Glomerular endothelial cell (primary cell): ENCODE measurements at places on chromosomes 6 and 20.

GRCh38 chr6:3725145-3726047 lies 26.1 kb downstream of the PXDC1 start:
- DNase-seq = no peak

GRCh38 chr6:117711369-117711768 lies 36.1 kb downstream of the NUS1 start:
- DNase-seq = no peak

- DNase-seq = no peak
Measured at GRCh38 chr6:7343546-7344475, 30.8 kb upstream of the SSR1 start.

DNA sequence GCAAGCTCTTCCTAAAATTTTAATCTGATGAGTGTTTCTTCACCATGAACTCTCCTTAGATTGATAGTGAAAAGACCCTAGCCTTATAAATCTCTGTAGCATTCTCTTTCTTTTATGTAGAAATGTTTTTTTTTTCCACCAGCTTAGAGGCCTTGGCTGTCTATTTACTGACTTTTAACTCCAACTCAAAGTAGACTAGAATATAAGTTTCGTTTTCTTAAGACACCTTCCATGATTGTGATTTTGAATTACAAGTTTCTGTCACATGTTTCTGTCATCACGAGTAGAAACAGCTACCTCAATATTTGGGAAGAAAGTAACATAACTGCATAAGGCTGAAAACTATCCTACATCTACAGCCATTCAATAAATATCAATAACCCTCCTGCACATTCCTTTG lies 17.8 kb downstream of the ADGRF4 start:
- DNase-seq = no peak

DNA sequence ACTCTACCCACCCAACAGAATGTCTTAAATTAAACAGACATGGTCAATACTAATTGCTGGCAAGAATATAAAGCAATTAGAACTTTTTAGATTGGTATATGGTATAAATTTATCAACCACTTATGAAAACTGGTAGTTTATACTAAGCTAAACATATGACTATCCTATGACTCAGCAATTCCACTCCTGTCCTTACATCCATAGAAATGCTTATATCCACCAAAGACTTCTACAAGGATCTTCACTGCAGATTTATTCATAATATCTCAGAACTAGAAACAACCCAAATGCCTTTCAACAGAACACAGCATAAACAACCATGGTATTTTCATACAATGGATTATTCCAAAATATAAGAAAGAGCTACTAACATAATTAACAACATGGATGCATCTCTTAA lies 4.6 kb downstream of the ZNF184 start:
- DNase-seq = no peak

- DNase-seq = no peak
Measured at GRCh38 chr6:111269401-111269970, 182.2 kb downstream of the SLC16A10 start.

DNA sequence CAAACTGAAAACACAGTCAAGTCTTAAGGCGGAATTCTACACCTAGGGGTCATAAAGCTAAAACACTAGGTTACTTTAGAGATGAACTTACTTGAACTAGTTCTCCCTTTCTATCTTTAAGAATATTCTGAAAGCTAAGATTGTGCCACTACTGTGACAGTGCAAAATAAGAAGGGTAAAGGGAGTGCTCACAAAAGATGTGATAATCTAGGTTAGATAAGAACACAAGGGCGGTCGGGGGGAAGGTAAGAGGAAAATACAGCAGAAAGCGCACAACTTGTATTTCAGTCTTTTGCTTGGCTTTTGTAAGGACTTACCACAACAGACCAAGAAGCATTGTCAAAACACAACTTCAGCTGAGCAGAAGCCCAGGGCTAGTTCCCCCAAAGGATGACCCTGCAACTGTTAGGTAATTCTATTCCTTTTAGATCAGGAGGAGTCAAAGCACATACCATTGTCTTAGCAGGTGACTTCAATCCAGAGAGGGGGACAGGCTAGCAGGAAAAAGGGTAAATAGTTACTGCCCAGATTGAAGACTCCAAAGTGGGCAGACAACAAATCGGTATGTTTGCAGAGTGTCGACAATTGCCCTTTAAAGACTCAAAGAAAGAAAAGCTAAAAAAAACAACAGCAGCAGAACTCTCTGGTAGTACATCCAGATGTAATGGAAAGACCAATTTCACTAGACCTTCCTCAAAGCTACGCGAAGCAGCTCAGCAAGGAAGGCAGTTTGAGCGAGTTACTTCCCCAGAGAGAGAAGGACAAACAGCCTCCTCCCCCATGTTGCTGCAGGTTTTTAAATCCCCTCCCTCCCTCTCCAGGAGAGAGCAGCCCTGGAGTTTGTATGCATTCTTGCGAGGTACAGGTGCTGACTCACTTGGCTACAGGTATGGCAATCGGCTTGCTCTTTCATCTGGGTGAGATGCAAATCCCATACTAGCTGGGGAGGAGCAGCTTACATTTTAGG lies 59.0 kb downstream of the RIPOR2 start:
- no peak for DNase-seq

DNA sequence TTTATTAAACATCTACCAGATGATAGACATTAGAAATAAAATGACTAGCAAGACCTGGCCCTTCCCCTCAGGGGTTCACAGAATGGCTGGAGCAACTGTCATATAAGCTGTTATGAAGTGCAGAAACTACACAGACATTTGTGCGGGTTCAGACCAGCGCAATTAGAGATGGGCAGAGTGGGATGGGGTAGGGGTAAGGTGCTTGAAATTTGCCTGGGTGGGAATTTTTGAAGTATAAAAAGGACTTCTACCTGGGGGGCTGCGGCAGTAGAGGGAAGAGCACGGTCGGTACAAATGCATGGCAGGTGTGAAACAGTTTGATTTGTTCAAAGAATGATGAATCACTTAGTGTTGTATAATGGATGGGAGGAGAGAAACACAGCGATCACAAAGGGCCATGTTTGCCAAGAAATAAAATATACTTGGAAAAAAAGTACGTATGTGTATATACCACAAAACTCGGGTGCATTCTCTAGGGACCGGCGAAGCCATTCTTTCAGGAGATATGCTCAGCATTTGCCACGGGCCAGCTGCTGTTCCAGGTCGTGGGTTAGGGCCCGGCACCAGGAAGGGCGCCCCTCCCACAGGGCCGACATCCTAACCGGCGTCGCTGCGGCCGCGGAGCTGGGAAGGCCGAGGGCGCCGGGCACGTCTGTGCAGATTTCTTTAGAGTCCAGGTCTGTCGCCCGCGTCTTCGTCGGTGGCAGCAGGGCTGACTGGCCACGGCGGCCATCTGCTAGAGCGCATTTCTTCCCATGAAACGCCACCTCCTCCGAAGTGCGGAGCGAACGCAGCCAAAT lies 809 bp upstream of the NOL7 start:
- no peak for DNase-seq

- DNase-seq = no peak
Measured at GRCh38 chr6:165231581-165232561, 77.5 kb downstream of the C6orf118 start.

DNA sequence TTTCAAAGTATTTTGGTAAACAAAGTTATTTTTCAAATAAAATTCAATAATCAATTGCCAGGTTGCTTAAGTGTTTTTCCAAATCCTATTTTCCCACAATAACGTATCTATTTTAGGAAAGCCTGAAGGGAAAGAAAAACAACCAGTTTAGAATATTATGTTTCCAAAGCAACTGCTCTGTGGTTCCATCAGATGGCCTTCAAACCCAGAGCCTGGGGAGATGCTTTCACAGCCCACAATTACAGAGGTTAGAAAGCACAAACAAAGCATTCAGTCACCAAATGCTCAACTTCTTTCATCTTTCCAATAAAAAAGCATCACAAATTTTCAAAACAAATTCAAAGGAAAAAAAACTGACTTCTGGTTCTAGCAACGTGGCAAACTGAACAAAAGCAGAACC lies 66.0 kb downstream of the ELOVL5 start:
- DNase-seq = no peak

DNA sequence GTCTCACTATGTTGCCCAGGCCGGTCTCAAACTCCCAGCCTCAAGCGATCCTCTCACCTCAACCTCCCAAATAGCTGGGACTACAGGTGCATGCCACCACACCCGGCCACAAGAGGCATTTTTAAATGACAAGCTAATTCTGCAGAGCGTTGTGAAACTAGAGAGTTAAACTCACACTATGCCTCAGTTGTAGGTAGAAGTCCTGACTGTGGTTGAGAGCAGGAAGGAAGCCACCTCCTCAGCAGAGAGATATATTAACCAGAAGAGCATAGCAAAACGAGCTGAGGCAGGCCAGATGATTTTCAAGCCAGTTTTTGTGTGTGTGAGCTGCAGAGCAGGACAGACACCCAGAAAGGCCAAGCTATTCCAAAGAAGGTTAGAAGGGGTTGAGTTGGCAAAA lies 150.3 kb downstream of the MBOAT1 start:
- no peak for DNase-seq
